HFFc6 (cell line): ENCODE measurements at places on chromosomes 3 and 15. TPM values are rescaled to one million over a fixed set of nuclear protein-coding genes. Genes with fewer than 3 reads are reported as not detected.

- DNase-seq, result peak; percentile 75
Measured at GRCh38 chr3:55461896-55462295, 25.2 kb downstream of the WNT5A start.

The LIPH gene
- total RNA-seq, result 0.16 to 1.6 TPM (median 1.3 TPM) in 3 replicates

DNA sequence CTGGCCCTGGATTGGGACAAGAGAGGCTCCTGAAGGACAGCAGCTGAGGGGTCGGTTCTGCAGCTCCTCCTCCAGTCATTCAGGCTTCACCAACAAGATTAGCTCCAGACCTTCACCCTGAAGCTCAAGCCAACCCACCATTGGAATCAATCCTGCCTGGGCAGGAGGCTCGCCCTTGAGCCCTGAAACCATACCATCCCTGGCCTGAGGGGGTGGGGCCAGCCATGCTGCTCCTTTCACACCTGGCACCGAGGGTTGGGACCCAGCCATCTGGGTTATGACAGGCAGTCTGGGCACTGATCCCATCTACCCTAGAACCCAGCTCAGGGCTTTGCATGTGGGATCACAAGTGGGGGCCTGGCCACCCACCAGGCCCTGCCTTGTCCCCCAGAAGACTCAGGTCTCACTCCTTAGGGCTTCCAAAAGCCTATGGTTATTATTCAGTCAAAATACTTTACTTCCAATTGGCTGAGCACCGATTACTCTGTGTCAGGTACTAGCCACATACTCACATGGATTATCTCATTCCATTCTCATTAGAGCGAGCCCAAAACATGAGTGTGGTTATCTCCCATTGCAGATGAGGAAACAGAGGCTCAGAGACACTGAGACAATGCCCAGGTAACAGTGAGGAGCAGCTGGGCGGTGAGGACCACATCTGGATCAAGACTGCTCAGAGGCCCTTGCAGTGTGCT lies 3.1 kb downstream of the ABHD14B start:
- DNase-seq, result no peak

- peak; percentile 72 for DNase-seq
Measured at GRCh38 chr3:77370413-77370812, 330.5 kb downstream of the ROBO2 start.

The SLC24A5 gene
- total RNA-seq, result not detected in 3 replicates

GRCh38 chr3:46700772-46701171 lies 420 bp upstream of the TMIE start:
- no peak for DNase-seq

DNA sequence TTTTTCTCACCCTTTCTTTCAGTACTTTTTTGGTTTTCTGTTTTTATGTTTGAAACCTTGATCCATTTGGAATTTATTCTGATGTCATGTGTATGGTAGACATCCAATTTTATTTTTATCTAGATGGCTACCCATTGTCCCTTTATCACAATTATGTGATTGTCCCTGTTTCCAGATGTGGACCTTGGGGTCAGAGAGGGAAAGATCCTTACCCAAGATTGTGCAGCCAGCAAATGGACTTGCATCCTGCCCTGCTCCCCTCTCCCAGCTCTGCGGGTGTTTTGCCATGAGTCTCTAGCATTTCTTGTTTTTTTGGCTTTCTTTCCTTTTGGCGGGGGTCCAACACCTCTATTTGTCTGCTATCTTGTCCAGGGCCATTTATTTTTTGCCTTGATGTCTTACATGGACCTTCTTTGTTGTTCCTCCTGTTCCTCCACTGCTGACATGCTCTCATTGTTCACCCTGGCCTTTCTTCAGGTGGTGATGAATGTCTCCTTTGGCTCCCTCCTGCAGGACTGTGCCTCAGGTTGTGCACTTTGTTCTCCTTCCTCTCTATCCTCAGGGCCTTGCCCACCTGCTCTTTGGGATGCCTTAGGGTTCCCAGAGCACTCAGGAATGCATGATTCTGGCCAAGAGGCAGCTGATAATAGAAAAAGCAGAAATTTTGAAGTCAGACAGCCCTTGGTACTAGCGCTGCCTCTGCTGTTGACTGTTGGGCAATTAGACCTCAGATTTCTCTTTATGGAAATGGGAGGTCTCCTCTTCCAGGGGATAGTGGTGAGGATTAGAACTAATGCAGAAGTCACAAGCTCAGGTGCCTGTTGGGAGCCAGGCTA lies 84.3 kb downstream of the EEFSEC start:
- no peak for DNase-seq

DNA sequence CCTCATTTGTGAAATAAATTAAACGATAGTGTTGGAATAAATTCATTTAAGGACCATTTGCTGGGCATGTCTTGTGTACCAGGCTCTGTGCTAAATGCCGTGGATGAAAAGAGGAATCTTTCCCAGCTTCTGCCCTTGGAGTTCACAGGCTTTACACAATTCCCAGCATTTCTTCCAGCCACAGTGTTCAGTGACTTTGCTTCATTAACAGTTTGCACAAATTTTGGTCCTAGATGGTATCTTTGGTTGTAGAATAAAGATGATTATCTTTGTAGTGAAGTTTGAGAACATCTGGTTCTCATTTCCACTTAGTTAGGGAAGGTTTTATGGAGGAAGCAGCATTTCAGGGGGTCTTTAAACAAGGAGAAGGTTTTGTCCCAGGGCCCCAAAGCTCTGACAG lies 100.1 kb downstream of the LRTM1 start:
- DNase-seq, result no peak

DNA sequence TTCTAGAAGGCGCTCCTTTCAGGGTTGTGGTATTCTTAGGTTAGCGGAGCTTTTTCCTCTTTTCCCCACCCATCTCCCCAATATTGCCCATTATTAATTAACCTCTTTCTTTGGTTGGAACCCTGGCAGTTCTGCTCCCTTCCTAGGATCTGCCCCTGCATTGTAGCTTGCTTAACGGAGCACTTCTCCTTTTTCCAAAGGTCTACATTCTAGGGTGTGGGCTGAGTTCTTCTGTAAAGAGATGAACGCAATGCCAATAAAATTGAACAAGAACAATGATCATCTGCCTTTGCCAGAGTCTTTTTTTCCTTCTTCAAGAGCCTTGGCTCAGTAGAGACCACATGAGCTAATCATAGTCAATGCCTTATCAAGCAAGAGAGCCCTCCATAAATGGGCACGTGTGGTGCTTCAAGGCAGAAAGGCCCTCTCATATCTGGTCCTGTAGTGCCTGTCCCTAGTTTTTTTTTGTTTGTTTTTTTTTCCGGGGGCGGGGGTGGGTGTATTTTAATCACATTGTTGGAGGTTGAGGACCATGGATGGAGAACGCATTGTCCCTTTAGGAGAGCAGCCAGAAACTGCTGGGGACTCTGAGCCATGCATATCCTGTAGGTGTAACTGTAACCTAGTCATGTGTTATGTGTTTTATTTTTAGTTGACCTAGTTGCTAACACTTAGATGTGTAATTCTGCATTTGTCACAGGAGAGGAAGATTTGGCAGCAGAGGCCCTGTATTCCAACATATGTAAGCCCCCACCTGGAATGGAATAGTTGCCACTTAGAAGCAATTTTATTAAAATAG lies 64.7 kb upstream of the ACAD9 start:
- DNase-seq, result no peak
